Hematopoietic multipotent progenitor cell (in vitro differentiated cells): ENCODE measurements at places on chromosomes 12 and 14. TPM values are rescaled to one million over a fixed set of nuclear protein-coding genes. Genes with fewer than 3 reads are reported as not detected.

GRCh38 chr12:77678621-77679020 is 152.1 kb upstream of the NAV3 start:
- DNase-seq, result no peak

Gene SLC2A14
- 1.9 TPM for total RNA-seq

- no peak for DNase-seq
Measured at GRCh38 chr14:89418976-89419375, 1.9 kb upstream of the FOXN3 start.

- no peak for DNase-seq
Measured at GRCh38 chr12:108861878-108862587, 4.7 kb upstream of the SSH1 start.

Gene KCNH3
- total RNA-seq, result 2.2 TPM

- DNase-seq, result peak; percentile 20
Measured at GRCh38 chr12:50597200-50598195, 92.7 kb downstream of the DIP2B start.

GRCh38 chr12:124605883-124606774 is 38.7 kb upstream of the NCOR2 start:
- DNase-seq, result peak; percentile 72
